ENCODE measurements at places on chromosomes 7 and 10.

GRCh38 chr7:42981601-42982000 is 49.4 kb downstream of the MRPL32 start:
- no peak for DNase-seq

- DNase-seq = no peak
Measured at GRCh38 chr10:59891349-59891748, 15.0 kb downstream of the CCDC6 start.

- DNase-seq = no peak
Measured at GRCh38 chr7:89458114-89458513, 662.6 kb upstream of the TEX47 start.

DNA sequence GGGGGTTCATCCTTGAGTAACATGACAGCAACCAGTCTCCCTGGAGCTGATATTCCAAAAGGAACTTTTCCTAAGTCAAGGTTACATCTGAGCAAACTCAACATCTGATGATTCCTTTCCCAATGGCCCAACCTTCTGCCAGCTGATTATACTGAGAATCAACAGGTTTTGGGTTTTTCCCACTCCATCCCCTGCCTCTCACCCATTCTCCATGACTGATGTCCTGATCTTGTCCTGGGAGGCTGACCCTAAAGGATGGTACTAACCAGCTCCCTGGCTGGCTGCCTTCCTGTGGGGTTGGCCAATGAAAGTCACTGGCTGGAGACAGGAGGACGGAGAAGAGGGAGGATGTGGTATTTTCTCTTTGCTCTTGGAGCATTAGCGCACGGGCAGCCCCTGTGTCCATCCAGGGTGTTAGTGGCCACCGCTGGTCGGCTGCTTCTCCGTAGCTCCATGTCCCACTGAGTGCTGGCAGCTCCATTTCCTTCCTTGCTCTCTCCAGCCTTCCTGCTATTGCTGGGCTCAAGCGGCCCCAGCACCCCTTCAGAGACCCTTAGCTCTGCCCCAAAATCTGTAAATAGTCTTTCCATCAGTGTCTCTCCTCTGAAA is 306.2 kb upstream of the PITRM1 start:
- no peak for DNase-seq

DNA sequence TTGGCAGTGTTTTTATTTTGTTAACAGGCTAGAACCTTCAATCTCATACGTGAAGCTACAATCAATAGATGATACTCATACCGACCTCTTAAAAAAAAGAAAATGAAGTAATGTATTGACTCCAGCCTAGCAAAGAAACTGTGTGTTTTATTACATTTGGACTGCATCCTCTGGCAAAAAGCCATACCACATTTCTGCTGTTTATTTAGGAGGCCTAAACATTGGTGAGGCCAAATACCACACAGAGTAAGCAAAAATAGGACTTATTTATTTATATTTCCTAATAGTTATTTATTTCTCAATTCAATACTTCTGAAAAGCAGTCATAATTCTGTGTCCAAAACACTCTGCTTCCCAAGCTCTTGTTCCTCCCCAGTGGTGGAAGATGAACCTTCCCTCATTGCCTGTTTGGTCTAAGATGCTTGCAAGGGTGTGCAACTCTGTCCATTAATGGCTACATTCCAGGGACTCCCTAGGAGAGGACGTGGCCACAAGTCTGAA is 398.8 kb upstream of the KLF6 start:
- DNase-seq = no peak

DNA sequence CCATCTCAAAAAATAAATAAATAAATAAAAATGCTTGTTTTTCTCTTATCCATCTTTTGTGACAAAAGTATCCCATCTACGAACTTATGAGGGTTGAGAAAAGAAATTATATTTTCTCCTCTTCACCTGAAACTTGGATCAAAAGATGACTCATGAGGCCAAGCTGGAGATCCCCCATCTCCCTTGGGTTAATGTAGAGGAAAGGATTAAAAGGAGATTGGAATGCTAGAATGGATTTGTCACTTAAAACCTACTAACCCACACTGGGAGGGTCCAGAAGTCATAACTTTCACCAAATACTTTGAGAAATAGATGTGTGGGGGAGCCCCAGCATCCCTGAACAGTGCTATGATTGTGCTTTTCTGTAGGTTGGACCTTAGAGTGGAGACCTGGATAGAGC is 46.3 kb upstream of the PIK3CG start:
- DNase-seq = no peak

GRCh38 chr10:124498056-124498455 is 36.4 kb downstream of the LHPP start:
- no peak for DNase-seq

GRCh38 chr7:85521108-85521694 is 334.3 kb upstream of the SEMA3D start:
- DNase-seq = no peak

All from stimulated activated CD8-positive, alpha-beta memory T cell treated with anti-CD3 and anti-CD28 coated beads, Interleukin-15, amount 100 ng/mL, for 1 hour (primary cell).